ENCODE measurements at places on chromosomes 6 and 20.
A peak's percentile ranks its signal among the peaks of the same experiment; 100 is the strongest.

DNA sequence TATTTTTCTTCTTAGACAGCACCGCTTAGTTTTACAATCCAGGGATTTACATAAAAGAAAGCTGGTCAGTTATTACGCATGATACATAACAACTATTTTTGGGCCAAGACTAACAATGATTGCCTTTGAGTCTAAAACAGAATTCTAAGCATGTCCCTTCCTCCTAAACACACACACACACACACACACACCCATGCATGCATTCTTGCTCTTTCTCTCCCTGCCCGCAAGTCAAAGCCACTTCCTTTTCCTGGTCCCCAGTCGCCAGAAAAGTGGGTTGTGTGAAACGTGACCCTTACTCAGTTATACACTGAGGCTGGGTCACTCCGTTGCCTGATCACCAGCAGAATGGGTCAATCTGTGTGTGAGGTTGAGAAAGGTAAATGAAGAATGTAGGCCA, 31.4 kb downstream of the FYN start:
- DNase-seq, result no peak

DNA sequence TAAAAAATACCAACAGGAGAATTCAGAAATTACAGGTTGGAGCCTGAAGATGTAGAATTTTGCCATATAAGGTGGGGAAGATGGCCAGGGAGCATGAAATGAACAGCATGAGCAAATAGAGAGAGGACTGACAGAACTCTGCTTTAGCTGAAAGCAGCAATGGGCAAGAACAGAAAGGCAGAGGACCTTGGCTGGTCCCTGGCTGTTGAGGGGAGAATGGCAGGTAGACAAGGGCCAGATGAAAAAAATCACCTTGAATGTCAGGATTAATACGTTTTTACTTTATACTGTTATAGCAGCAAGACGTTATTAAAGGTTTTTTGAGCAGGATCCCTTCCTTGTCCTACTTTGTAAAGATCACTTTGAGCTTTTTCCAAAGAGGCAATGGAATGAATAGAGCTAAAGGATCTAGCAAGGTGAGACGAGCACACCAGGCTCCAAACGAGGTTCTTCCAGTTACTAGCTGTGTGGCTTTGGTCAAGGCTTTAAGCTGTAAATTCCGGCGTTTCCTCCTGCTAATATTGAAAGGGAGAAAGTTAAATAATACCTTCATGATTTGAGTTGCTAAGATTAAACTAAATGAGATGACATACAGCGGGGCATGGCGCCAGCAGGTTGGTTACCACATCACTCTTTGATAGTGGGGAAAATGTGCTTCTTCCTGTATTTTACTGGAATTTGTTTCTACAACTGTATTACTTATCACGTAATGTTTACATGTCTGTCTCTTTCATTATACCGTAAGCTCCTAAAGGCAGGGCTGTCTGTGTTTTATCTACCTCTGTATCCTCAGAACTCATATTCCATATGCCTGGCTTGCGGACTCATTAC, 776 bp downstream of the PPIL1 start:
- DNase-seq, result no peak

- DNase-seq, result no peak
These were observed 67.2 kb upstream of the TRAF3IP2 start for GRCh38 chr6:111672761-111673450.

DNA sequence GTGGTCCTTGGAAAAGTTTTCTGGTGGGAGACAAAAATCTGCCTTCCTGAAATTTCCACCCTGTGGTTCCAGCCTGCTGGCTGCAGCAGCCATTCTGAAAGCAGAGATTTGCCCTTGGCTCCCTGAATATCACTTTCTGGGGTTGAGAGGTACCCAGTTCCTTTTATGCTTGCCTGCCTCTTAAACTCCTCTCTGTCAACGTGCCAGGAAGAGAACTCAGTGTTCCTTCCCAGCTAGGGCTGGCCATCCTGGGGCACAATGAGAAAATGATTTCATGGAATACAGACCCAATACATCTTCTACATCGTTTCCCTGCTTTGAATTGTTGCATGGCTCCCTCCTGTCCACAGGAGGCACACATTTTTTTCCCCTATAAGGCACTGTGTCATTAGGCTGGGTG, 1.6 kb upstream of the DSN1 start:
- no peak for DNase-seq

DNA sequence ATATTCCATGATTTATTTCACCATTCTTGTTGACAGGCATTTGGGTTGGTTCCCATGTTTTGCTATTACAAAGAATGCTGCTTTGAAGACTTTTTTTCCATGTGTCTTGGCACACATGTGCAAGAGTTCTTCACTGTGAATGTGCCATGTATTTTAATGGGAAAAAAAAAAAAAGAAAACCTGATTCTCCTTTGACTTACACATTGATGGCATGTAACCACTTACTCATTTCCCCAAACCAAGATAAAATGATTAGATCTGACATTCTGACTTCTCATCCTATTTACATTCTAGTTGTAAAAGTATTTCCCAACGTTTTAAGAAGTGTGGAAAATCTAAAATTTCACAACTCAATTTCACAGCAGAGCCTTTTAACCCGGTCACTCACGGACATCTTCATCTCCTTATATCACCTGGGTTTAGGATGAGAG, 4.4 kb downstream of the CAP2 start:
- no peak for DNase-seq

DNA sequence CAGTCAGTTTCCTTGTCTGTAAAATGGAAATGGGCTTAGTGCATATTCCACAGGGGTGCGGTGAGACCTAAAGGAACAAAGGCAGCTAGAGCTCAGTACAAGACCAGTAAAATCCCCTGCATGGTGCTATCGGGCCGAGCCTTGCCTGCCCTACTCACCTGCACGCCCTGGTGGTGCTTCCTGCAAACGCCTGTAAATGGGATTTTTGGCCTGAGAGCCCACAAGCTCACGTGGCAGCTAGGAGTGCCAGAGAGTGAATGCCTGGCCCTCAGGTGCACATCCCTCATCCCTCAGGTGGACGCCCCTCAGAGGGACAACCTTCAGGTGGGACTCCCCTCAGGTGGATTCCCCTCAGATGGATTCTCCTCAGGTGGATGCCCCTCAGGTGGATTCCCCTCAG, 48.0 kb upstream of the VSX1 start:
- no peak for DNase-seq

- DNase-seq, result peak; percentile 86
These were observed 1.1 kb downstream of the SPAG4 start for GRCh38 chr20:35616465-35617396.

DNA sequence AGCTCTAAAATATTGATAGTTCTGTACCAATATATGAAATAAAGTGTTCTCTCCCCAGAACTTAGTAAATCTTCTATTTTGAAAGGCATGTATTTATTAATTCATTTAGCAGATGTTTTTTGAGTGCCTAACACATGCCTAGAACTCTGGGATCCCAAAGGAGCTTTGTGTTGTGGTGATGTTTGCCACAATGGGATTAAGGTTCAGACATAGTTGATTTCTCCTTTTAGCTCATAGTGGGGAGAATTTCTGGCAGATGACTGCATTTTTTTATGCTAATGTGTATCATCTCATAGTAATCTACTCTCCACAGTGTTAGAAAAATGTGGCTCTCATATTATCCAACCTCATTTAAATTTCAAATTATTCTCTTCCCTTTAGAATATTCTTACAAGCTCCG, 21.7 kb downstream of the MYB start:
- DNase-seq, result no peak

- peak; percentile 62 for DNase-seq
These were observed 66.0 kb upstream of the CDH4 start for GRCh38 chr20:61185841-61186601.

GRCh38 chr6:131642987-131643611, 6.0 kb downstream of the ENPP3 start:
- no peak for DNase-seq

DNA sequence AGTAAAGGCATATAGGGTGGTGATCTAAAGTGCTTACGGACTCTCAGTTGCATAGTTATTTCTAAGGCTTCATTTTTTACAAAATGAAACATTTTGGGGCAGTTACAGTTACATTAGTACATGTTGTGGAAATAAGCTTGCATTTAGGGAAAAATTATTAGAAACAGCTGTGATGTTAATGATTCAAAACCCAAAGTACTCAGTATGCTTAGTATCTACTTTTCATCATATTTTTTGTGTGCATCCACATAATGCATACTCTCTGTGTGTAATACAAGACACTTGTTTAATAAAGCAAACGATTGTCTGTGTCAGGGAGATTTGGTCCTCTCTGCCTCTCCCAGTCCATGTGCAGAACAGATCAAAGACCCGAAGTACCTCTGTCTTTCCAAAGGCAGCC, 11.4 kb upstream of the TBX18 start:
- DNase-seq, result no peak

GRCh38 chr6:111920578-111920977, 47.3 kb upstream of the FYN start:
- no peak for DNase-seq

- DNase-seq, result peak; percentile 92
These were observed 20.8 kb upstream of the HCK start for GRCh38 chr20:32031007-32031958.
